Hepatocyte (in vitro differentiated cells): ENCODE measurements at places on chromosomes 5 and 9. TPM values are rescaled to one million over a fixed set of nuclear protein-coding genes. Genes with fewer than 3 reads are reported as not detected.

DNA sequence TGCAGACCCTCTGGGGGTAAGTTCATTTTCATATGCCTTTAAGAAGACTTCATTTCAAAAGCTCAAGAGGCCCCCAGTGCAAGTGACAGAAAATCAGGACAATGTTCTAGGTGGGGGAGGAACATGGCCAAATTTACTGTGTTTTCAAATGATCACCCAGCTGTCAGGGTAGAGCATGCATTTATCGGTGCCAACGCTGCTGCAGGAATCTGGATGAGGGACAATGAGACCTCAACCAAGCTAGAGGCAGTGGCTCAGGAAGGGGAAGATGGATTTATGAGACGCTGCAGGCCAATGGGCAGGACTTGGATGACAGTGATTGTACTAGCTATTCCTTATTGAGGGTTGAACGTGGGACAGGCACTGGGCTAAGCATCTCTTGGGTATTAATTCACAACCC, 278.4 kb downstream of the ASTN2 start:
- no peak for DNase-seq
- no peaks in the 10 kb centered on the region for H3K36me3 ChIP-seq
- H3K27ac ChIP-seq = no peak overlapping the region
- no peak overlapping the region for H3K4me3 ChIP-seq
- H3K27me3 ChIP-seq = peaks cover 13% of the 10 kb centered on the region
- no peaks in the 10 kb centered on the region for H3K4me1 ChIP-seq

Gene GFPT2
- total RNA-seq = 15.9 and 25.0 TPM in 2 replicates

DNA sequence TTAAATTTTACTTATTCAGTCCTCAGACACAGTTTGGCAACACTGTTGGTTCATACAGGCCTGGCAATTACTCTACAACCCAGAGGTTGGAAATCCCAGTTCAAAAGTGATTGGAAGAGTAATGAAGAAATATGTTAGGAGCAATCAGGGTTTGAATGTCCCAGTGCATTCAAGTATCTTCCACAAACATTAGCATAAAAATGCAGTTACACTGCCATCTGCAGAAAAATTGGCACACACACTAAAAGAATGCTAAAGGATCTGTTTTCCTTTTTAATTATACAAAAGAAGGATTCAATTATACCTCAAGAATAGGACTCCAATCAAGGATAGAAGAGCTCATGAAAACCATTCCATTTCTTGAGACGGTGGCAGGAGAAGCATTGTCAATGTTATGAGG, 130.2 kb downstream of the DNAH5 start:
- no peak for DNase-seq
- H3K4me1 ChIP-seq = no peaks in the 10 kb centered on the region
- H3K27me3 ChIP-seq = no peaks in the 10 kb centered on the region
- H3K36me3 ChIP-seq = no peaks in the 10 kb centered on the region
- no peak overlapping the region for H3K4me3 ChIP-seq

- H3K4me1 ChIP-seq = peaks cover 6% of the 10 kb centered on the region
- no peak overlapping the region for H3K27ac ChIP-seq
- DNase-seq = no peak
- no peaks in the 10 kb centered on the region for H3K27me3 ChIP-seq
Observed at GRCh38 chr5:1172007-1172581, 29.3 kb upstream of the SLC6A19 start.

DNA sequence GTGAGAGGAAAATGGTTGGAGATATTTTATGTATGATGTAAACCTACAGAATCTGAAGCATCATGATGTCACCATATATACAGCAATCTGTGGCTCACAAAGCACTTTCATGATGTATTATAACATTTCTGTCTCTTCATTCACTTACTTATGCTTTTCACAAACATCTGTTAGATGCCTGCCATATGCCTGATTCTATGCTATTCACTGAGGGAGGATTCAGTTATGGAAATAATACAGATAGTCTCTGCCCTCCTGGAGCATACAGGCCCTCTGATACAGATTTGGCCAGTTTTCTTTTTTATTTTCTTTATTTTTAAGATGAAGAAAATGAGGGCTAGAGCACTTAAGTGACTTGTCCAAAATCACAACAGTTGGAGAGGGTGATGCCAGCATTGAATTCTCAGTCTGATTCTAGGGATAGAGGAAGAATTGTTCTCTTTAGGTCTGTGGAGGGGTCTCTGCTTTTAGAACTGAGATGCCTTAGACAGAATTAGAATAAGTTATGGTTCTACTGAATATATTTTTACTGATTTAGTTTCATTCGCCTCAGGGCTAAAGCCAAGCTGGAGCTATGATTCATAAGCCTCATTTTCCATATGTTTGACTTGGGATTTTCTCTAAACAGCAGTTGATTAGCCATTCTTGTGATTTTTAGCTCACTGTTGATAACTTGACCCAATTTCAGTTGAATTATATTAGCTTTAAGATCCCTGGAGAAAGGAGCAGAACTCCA, 636.4 kb downstream of the PRELID2 start:
- no peaks in the 10 kb centered on the region for H3K36me3 ChIP-seq
- no peaks in the 10 kb centered on the region for H3K27me3 ChIP-seq
- DNase-seq = no peak
- no peak overlapping the region for H3K27ac ChIP-seq

DNA sequence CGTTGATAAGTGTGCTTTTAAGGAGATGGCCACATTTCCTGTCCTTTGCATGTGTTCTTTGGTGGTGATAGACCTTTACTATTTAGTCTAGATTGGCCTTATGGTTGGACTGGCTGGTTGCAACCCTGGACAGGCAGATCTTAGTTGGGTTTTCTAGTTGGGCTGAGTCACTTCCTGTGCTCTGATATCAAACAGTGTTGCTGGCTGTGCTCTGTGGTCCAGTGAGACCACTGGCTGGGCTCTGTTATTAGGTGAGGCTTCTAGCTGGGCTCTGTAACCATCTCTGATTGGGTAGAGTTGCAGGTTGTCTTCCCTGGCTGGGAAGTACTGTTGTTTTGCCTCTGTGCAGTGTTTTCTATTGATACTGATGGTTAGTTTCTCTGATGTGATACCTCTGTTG, 432.5 kb downstream of the LRRC70 start:
- H3K27me3 ChIP-seq = no peaks in the 10 kb centered on the region
- no peak overlapping the region for H3K4me3 ChIP-seq
- no peak for DNase-seq
- no peak overlapping the region for H3K27ac ChIP-seq
- H3K4me1 ChIP-seq = no peaks in the 10 kb centered on the region
- no peaks in the 10 kb centered on the region for H3K36me3 ChIP-seq

- no peak overlapping the region for H3K4me3 ChIP-seq
- H3K36me3 ChIP-seq = no peaks in the 10 kb centered on the region
- peak; percentile 85 for DNase-seq
- H3K27ac ChIP-seq = no peak overlapping the region
- H3K27me3 ChIP-seq = peaks cover 6% of the 10 kb centered on the region
- peaks cover 1% of the 10 kb centered on the region for H3K4me1 ChIP-seq
Observed at GRCh38 chr9:35954942-35955546, 2.9 kb downstream of the OR2S2 start.

GRCh38 chr9:92637326-92637725, 32.6 kb downstream of the IPPK start:
- H3K4me1 ChIP-seq = no peaks in the 10 kb centered on the region
- DNase-seq = no peak
- no peaks in the 10 kb centered on the region for H3K27me3 ChIP-seq
- no peaks in the 10 kb centered on the region for H3K36me3 ChIP-seq
- no peak overlapping the region for H3K4me3 ChIP-seq
- H3K27ac ChIP-seq = no peak overlapping the region

Gene MCTP1
- total RNA-seq = 5.7 and 8.7 TPM in 2 replicates

GRCh38 chr5:175478008-175478383, 364 bp upstream of the SFXN1 start:
- H3K27ac ChIP-seq = peak overlapping the region; percentile 92
- no peaks in the 10 kb centered on the region for H3K36me3 ChIP-seq
- no peak for DNase-seq
- peaks cover 13% of the 10 kb centered on the region for H3K4me1 ChIP-seq
- no peaks in the 10 kb centered on the region for H3K27me3 ChIP-seq

Gene PCDHAC2
- total RNA-seq = 6.8 and 11.3 TPM in 2 replicates
